ENCODE measurements at places on chromosomes 7 and 10. TPM values are rescaled to one million over a fixed set of nuclear protein-coding genes. Genes with fewer than 3 reads are reported as not detected.
A peak's percentile ranks its signal among the peaks of the same experiment; 100 is the strongest.

DNA sequence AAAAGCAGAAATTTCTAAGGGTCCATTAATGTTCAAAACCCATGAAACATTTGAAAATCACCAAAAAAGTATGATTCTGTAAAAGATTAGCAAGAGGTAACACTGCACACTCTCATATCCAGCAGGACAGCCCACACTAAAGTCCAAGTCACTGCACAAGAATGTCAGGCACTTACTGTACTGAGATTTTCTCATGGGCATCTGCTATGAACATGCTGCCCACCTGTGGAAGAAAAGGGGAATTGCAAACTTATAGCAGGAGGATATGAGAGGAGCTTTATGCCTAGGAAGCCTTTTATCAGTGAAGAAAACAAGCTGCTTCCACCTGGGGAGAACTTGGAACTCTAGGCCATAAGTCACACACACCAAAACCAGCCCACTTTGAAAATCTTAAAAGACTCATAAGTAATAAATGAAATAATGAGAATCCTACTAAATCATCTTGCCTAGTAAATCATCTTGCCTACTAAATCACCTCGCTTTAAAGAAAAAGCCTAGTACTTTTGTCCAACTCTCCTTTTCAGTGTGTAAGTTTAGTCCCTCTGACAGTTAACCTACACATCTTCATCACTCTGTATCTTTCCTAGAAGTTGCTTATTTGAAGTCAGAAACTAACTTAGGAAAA lies 46.1 kb downstream of the ARMH3 start:
- H3K4me1 ChIP-seq = no peaks in the 10 kb centered on the region
- DNase-seq = peak; percentile 77
- H3K4me3 ChIP-seq = no peak overlapping the region
- H3K27ac ChIP-seq = no peak overlapping the region

GRCh38 chr10:29949411-29950011 lies 109.9 kb downstream of the JCAD start:
- no peak overlapping the region for H3K27ac ChIP-seq
- H3K27me3 ChIP-seq = no peaks in the 10 kb centered on the region
- no peak for DNase-seq

DNA sequence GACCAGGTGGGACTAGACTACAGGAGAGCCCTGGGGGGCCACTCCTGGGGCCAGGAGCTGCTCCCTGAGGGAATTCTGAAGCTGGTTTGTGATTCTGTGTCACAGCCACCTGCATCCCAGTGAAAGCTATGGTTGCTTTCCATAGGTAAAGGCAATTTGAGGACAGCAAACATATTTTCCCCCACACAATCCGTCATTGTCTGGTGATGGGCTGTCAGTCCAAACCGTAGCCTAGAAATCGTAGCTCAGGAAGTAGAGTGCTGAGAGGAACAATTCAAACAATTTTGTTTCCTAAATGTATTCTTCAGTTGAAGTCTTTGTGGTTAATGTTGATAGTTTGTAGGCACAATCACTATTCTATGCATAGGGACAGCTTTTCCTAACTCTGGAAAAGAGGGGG lies 106.0 kb upstream of the INSYN2A start:
- no peak overlapping the region for H3K27ac ChIP-seq
- no peaks in the 10 kb centered on the region for H3K27me3 ChIP-seq
- H3K4me1 ChIP-seq = no peaks in the 10 kb centered on the region
- no peaks in the 10 kb centered on the region for H3K36me3 ChIP-seq
- no peak for DNase-seq

- H3K4me3 ChIP-seq = no peak overlapping the region
- H3K36me3 ChIP-seq = peaks cover 5% of the 10 kb centered on the region
- no peaks in the 10 kb centered on the region for H3K27me3 ChIP-seq
- peaks cover 12% of the 10 kb centered on the region for H3K4me1 ChIP-seq
- no peak overlapping the region for H3K27ac ChIP-seq
Observed at GRCh38 chr7:28168393-28169158, 12.0 kb downstream of the JAZF1 start.

GRCh38 chr10:85735997-85736396 lies 630.6 kb downstream of the GRID1 start:
- H3K27ac ChIP-seq = no peak overlapping the region
- no peak overlapping the region for H3K4me3 ChIP-seq
- no peak for DNase-seq
- no peaks in the 10 kb centered on the region for H3K4me1 ChIP-seq

GRCh38 chr7:24432677-24433076 lies 140.6 kb upstream of the PALS2 start:
- no peak overlapping the region for H3K27ac ChIP-seq
- no peak overlapping the region for H3K4me3 ChIP-seq
- no peaks in the 10 kb centered on the region for H3K4me1 ChIP-seq
- no peak for DNase-seq
- H3K27me3 ChIP-seq = no peaks in the 10 kb centered on the region
- H3K36me3 ChIP-seq = no peaks in the 10 kb centered on the region

DNA sequence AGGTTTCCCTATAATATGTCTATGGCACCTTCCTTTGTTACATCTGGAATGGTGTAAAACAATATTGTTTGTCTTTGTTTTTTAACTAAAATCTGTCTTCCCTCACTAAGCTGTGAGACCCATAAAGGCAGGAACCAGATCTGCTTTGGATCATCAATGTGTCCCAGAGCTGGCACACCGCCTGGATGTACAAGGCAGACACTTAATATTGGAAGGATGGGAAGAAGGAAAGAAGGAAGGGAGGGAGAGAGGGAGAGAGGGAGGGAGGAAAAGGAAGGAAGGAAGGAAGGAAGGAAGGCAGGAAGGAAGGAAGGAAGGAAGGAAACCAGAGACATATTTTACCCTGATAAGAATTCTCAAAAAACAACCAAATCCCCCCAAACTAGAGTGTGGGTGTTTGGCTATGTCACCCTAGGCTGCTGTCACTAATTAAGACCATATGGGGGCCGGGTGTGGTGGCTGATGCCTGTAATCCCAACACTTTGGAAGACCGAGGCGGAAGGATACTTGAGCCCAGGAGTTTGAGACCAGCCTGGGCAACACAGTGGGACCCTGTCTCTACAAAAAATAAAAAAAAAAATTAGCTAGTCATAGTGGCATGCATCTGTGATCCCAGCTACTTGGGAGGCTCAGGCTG lies 59.6 kb downstream of the SH3PXD2A start:
- H3K27me3 ChIP-seq = no peaks in the 10 kb centered on the region
- no peak for DNase-seq
- no peaks in the 10 kb centered on the region for H3K36me3 ChIP-seq
- H3K4me3 ChIP-seq = no peak overlapping the region

DNA sequence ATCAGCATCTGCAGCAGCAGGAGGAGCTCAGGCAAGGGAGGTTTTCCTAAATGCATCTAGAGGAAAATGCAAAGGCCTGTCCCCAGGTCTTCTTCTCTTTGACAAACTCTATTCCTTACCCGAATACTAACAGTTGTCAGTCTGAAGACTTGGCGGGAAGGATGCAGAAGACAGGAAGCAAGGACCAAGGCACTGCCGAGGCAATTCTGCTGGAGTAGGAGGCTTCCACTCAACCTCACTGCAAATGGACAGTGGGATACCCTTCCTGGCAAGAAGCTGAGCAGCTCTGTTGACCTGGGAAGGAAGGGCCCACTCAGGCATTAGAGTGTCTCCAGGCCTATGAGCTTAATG lies 373.0 kb downstream of the CCSER2 start:
- no peaks in the 10 kb centered on the region for H3K36me3 ChIP-seq
- H3K4me3 ChIP-seq = no peak overlapping the region
- H3K4me1 ChIP-seq = no peaks in the 10 kb centered on the region
- no peak for DNase-seq
- no peaks in the 10 kb centered on the region for H3K27me3 ChIP-seq

DNA sequence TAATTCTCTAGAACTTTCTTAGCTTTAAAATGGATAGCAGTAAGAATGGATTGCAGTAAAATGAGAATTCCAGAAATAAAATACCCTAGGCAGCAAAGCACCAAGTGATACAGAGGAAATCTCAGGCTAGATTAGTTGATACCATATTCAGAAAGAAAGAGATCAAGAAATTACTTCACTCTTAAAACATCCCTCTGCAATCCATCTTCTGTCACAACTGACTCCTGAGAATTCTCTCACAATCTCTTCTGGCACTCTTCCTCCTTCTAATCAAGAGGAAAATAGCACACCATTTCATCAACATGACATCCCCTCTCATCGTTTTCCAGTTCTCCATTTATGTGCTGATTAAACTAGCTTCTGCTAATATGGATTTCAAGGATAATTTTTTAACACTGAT lies 42.2 kb upstream of the LAMB1 start:
- H3K27ac ChIP-seq = no peak overlapping the region
- H3K36me3 ChIP-seq = no peaks in the 10 kb centered on the region
- H3K4me1 ChIP-seq = no peaks in the 10 kb centered on the region
- H3K27me3 ChIP-seq = peaks cover 3% of the 10 kb centered on the region
- no peak overlapping the region for H3K4me3 ChIP-seq
- DNase-seq = no peak

DNA sequence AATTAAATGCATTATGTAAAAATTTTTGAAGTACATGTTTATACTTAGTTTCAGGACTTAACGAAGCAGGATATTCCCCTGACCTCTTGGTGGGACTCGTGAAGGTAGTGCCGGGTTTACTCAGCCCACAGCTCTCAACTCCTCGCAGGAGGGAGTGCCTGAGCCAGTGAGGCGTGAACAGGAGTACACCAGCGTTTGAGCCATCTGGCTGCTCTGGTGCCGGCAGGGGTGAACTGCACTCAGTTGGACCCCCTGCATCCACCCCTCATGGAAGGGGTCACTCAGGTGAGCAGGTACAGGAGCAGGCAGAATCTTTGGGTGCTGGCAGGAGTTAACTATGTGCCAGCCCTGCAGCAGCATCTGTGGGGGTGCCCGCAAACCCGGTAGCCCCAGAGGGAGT lies 625.1 kb upstream of the PCDH15 start:
- no peaks in the 10 kb centered on the region for H3K27me3 ChIP-seq
- H3K4me1 ChIP-seq = no peaks in the 10 kb centered on the region
- H3K27ac ChIP-seq = no peak overlapping the region
- no peak for DNase-seq
- no peak overlapping the region for H3K4me3 ChIP-seq

GRCh38 chr10:24039897-24040296 lies 169.0 kb upstream of the KIAA1217 start:
- DNase-seq = no peak
- H3K36me3 ChIP-seq = no peaks in the 10 kb centered on the region
- H3K27ac ChIP-seq = no peak overlapping the region

GRCh38 chr7:152344253-152344652 lies 91.5 kb downstream of the KMT2C start:
- H3K27ac ChIP-seq = no peak overlapping the region
- peaks cover 15% of the 10 kb centered on the region for H3K4me1 ChIP-seq
- H3K27me3 ChIP-seq = no peaks in the 10 kb centered on the region
- DNase-seq = no peak

DNA sequence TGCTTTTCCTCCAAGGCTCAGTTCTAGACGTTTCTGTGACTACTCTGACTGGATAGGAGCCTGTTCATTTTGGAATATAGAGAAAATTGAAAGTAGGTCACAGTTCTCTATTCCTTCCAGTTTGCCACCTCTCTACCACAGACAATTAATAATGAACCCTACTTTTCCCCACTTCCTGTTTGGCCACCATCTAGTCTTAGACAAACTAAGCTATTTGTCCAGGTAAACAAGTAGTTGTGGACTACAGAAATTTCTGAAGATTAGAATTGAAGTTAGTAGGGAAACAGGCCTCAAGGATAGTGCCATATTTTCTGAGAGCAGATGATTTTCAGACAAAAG lies 87.0 kb downstream of the AUTS2 start:
- H3K4me1 ChIP-seq = no peaks in the 10 kb centered on the region
- no peak overlapping the region for H3K27ac ChIP-seq
- H3K27me3 ChIP-seq = no peaks in the 10 kb centered on the region
- DNase-seq = no peak
- H3K4me3 ChIP-seq = no peak overlapping the region

DNA sequence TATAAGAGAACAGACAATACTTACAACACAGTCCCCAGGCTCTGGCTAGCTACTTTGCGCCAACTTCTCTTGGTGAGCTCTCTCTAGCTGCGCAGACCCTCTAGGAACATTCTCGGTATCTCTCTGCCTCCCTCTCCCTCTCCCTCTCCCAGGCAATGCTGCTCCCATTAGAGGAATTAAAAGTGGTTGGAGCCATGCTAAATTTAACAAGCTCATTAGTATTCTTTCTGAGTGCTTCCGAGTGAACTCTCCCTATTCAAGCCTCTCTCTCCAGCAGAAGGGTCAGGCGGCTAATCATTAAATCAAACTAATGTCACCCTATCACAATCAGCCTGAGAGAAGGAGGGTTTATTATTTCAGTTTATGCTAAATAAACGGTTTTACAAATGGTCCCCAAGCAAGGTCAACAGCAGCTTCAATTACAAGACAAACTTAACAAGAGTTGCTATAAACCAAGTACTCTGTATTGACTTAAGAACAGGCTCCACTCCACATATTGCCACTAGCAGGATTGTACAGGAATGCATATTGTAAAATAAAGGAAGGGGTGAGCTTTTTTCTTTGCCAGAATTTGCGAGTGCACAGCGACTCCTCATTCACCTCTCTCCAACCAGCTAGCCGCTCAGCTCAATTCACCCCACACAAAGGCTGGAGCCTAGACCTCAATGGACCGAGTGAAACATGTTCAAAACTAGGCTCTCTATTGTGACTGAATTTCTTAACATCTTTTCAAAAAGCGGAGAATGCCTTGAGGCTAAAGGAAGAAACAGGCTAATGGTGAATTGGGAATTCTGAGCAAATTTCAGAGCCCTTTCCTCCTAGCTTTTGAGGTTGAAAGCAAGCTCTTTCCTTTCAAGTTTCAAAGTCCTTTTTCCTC lies 84.4 kb downstream of the GLI3 start:
- no peak overlapping the region for H3K27ac ChIP-seq
- no peaks in the 10 kb centered on the region for H3K36me3 ChIP-seq
- H3K27me3 ChIP-seq = no peaks in the 10 kb centered on the region
- H3K4me1 ChIP-seq = no peaks in the 10 kb centered on the region
- no peak for DNase-seq

- no peaks in the 10 kb centered on the region for H3K36me3 ChIP-seq
- no peaks in the 10 kb centered on the region for H3K4me1 ChIP-seq
- DNase-seq = no peak
- no peak overlapping the region for H3K27ac ChIP-seq
- no peak overlapping the region for H3K4me3 ChIP-seq
Observed at GRCh38 chr7:143980746-143981510, 19.2 kb upstream of the OR6B1 start.

- H3K4me1 ChIP-seq = no peaks in the 10 kb centered on the region
- no peak overlapping the region for H3K27ac ChIP-seq
- peak overlapping the region; percentile 15 for H3K4me3 ChIP-seq
- DNase-seq = no peak
- no peaks in the 10 kb centered on the region for H3K27me3 ChIP-seq
Observed at GRCh38 chr7:70354409-70355169, 756.3 kb downstream of the AUTS2 start.

GRCh38 chr10:78134773-78135306 lies 101.2 kb downstream of the RPS24 start:
- H3K4me1 ChIP-seq = no peaks in the 10 kb centered on the region
- no peak overlapping the region for H3K4me3 ChIP-seq
- no peak for DNase-seq
- no peak overlapping the region for H3K27ac ChIP-seq
- H3K27me3 ChIP-seq = no peaks in the 10 kb centered on the region

The NCOA4 gene
- polyA plus RNA-seq = 163 TPM

The C10orf62 gene
- not detected for polyA plus RNA-seq

The TCERG1L gene
- not detected for polyA plus RNA-seq

The ASL gene
- polyA plus RNA-seq = 14.7 TPM

The PRLHR gene
- not detected for polyA plus RNA-seq

The SUN1 gene
- polyA plus RNA-seq = 53.0 TPM

The PHKG1 gene
- 0.09 TPM for polyA plus RNA-seq

The KLF14 gene
- not detected for polyA plus RNA-seq

The ZNF467 gene
- 0.76 TPM for polyA plus RNA-seq

The CALML3 gene
- not detected for polyA plus RNA-seq

The KCNH2 gene
- 0.83 TPM for polyA plus RNA-seq

The SLC18A3 gene
- polyA plus RNA-seq = not detected

The OPN1SW gene
- not detected for polyA plus RNA-seq

The LEP gene
- polyA plus RNA-seq = not detected
